ENCODE measurements at places on chromosomes 5 and 9.

DNA sequence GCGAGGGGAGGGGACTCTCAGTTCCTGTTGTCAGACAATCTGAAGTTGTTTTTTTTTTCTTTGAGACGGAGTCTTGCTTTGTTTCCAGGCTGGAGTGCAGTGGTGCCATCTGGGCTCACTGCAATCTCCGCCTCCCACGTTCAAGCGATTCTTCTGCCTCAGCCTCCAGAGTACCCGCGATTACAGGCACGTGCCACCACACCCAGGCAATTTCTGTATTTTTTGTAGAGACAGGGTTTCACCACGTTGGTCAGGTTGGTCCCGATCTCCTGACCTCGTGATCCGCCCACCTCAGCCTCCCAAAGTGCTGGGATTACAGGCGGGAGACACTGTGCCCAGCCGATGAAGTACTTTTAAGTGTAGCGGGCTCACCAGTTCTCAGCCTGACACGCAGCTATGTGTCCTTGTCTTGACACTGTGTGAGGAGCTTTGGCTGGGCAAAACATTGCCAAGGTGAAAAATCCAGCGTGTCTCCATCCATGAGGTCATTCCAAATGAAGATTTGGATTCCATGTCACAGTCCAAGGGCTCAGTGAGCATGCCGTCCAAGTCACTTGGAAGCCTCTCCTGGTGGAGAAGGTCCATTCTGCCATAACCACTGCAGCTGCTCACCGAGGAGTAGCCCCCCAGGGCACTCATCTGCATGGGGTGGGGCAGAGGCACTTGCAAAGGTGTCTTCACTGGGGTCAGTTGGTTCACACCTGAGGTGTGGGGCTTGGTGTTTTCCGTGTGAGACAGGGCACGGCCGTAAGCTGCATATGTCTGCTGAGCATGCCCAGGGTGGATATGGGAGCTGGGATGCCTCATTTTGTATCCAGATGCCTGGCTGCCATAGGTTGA lies 32.0 kb downstream of the OR2V1 start:
- no peak for DNase-seq

DNA sequence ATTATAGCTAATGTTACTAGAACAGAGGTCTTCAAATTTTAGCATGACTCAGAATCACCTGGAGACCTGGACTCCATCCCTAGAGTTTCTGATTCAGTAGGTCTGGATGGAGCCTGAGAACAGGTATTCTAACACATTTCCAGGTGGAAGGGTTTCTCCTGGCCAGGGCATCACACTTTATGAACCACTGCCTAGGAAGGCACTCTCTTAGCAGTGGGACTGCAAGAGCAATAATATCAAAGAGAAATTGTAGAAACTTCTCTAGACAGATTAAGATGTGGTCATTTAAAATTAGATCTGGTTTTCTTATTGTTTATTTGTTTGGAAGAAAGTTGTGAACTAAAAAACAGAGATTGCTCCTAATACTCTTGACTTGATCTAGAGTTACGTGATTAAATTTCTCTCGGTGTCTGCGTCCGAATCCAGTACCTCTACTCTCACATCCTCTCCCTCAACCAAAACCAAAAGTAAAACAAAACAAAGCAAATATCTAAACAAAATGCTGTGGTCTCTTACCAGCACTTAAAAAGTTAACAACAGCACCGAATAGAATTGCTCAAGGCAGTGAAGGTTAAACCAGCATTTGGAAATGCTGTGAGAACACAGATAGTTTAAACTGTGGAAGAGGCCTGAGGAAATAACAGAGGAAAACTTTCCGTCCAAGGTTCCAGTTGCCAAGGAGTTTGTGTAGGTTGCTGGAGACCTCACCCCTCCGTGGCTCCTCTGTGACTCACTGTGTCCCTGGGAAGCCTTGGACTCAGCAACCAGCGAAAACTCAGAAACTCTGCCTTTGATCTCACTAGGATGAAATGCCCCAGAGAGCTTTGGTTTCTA lies 193.4 kb downstream of the ARRDC3 start:
- no peak for DNase-seq

DNA sequence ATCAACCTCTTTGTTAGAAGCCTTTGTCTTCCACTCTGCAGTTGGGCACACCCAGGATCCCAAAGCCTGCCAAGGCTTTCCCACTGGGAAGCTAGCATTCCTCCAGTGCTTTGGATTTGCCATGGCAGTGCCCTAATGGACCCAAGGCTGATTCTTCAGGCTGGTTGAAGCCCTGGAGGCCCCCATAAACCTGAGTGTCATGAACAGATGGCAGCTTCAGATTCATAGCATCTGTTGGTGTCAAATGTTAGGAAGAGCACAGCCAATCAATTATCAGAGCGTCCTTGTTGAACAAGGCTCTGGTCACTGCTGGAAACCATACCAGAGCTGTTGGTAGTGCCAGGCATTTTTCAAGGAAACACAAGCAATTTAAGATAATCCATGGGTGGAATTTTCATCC lies 241.1 kb upstream of the KLF4 start:
- DNase-seq = no peak

GRCh38 chr5:135387629-135387960 lies 11.4 kb downstream of the MACROH2A1 start:
- no peak for DNase-seq

GRCh38 chr5:178826216-178826615 lies 33.5 kb upstream of the ZNF354B start:
- no peak for DNase-seq

- DNase-seq = no peak
Observed at GRCh38 chr5:4050203-4050602, 454.6 kb downstream of the IRX1 start.

All from CD4-positive, alpha-beta T cell treated with Interleukin-10 for 1 hour (primary cell).